ENCODE measurements at places on chromosomes 1 and 21.

GRCh38 chr1:40339420-40340323, 22.6 kb upstream of the COL9A2 start:
- no peak for ATAC-seq

DNA sequence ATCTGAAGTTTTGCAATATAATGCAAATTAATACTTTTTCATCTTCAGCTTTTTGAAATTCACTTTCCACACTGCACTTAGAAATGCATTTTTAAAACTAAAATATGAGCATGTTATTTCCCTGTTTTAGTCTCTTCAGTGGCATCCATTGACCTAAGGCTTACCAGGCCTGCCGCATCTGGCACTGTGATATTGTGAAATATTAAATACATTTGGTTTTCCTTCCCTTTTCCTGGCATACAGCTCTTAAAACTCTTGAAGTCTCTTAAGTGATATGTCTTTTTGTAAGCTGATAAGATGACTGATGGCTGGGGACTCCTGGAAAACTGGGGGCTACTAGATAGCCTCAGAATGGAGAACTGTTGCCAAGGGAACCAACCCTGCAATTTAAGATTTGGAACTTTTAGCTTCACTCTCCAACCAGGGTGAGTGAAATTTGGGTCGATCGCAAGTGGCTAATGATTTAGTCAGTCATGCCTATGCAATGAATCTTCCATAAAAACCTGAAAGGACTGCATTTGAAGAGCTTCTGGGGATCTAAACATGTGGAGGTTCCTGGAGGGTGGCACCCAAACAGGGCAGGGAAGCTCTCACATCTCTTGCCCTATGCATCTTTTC, 75.5 kb upstream of the PDC start:
- ATAC-seq: no peak

GRCh38 chr1:219581766-219582165, 31.1 kb downstream of the ZC3H11B start:
- ATAC-seq: no peak

- ATAC-seq: no peak
Measured at GRCh38 chr1:2033165-2033564, 14.0 kb downstream of the GABRD start.

- no peak for ATAC-seq
Measured at GRCh38 chr1:24392604-24392946, 21.0 kb downstream of the STPG1 start.

DNA sequence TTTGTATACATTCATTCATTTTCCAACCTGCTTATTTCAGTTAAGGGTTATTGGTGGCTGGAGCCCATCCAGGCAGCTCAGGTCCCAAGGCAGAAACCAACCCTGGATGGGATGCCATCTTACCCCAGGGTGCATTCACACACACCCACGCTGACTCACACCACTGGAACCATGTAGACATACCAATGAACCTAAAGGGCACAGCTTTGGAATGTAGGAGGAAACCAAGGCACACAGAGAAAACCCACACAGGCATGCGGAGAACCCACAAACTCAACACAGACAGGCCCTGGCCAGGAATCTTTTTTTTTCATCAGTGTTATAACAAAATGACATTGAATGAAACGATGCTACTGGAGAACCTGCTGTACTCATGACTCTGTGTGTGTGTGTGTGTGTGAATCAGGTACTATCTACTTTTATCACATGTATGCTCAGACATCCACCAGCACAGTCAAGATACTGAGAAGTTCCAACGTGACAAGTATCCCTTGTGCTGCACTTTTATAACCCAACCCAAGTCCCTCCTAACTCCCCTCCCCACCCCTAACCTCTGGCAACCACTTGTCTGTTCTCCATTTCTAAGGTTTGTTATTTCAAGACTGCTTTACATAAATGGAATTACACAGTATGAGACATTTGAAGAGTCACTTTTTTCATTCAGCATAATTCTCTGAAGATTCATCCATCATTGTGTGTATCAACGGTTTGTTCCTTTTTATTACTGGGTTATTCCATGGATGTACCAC, 286.8 kb upstream of the PLD5 start:
- ATAC-seq: no peak

DNA sequence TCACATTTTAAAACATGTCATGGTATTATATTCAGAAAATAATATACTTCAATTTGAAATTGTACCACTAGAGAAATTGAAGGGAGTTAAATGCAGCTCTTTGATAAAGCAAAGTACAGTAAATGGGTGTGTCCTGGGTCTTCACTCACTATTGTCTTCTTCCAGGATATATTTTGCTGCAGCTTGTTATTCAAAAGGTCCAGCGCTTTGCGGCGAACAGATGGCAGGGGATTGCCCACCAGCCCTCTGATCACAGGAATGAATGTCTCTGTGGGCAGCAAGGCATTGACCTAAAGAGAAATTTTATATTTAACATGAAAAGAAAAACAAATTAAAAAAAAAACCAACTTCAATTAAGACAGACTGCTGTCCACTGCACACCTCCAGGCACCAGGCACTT, 35.1 kb downstream of the LGALS8 start:
- no peak for ATAC-seq

GRCh38 chr1:115218699-115219098, 119.3 kb downstream of the NGF start:
- no peak for ATAC-seq

- no peak for ATAC-seq
Measured at GRCh38 chr1:54610601-54611580, 12.4 kb downstream of the FAM151A start.

GRCh38 chr1:81412954-81413353, 387.8 kb upstream of the ADGRL2 start:
- ATAC-seq: no peak

DNA sequence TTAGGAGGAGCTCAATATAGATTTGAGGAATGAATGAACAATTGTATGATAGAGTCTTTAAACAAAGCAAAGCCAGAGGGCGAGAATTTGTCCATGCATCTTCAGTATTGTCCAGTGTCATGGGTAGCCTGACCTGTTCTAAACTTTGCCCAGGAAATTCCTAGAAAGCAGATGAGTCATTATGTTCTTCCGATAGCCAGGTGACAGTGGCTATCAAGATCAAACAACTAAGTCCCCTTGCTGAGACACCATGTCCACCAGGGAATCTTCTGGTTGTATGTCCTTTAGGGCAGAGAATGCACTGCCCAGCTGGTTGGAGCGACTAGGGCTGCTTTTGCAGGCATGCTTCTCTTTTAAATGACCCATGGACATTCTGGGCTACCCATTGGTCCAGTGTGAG, 1.8 kb upstream of the SLC26A9 start:
- ATAC-seq: no peak

- no peak for ATAC-seq
Measured at GRCh38 chr21:42396799-42397745, 1.2 kb upstream of the TMPRSS3 start.

- ATAC-seq: peak; percentile 94
Measured at GRCh38 chr1:101520302-101520701, 283.5 kb downstream of the S1PR1 start.

DNA sequence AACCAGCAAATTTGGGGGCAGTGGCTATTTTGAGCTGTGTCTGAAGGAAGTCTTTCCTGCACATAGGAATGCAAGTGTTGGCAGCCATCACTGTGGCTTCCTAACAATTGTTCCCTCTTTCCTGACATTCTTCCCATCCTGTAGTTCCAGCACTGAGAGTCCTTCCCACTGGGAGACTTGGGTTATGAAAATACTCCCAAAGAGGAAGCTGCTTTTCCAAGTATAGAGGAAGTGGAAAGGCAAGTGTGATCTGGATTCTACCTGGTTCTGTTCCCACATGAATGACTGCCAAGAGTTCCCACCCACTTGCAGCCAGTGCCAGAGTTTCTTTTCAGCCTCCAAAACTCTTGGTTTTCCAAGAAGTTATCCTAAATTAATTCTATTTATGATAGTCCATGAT, 98.5 kb upstream of the CD53 start:
- no peak for ATAC-seq

DNA sequence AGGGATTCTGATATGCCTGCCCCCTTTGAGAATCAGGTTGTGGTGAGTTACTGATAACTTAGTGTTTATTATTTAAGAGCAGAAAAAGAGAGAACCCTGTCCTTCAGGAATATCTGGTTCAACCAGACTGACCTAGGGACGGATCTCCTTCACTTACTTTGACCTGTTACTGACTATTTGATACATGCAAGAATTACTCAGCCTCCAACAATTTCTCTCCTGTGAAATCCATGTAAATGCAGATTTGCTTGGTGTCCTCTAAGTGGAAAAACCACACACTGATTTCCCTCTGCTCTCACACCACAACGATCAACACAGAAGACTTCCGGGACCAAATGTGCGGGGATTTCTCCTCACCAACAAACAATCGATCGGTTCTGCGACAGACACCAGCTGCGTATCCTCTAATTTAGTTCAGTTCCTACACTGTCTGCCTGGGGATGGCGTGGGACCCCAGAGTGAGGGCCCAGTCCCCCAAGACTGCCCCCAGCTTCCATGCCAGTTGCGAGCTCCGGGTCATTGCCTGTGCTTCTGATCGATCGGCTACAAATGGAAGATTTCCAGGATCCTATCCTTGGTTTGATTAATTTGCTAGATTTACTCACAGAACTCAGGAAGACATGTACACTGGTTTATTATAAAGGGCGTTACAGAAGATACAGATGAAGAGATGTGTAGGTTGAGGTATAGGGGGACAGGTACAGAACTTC, 51.7 kb downstream of the BACE2 start:
- no peak for ATAC-seq

- peak; percentile 76 for ATAC-seq
Measured at GRCh38 chr21:39388038-39388810, 39.3 kb upstream of the HMGN1 start.

DNA sequence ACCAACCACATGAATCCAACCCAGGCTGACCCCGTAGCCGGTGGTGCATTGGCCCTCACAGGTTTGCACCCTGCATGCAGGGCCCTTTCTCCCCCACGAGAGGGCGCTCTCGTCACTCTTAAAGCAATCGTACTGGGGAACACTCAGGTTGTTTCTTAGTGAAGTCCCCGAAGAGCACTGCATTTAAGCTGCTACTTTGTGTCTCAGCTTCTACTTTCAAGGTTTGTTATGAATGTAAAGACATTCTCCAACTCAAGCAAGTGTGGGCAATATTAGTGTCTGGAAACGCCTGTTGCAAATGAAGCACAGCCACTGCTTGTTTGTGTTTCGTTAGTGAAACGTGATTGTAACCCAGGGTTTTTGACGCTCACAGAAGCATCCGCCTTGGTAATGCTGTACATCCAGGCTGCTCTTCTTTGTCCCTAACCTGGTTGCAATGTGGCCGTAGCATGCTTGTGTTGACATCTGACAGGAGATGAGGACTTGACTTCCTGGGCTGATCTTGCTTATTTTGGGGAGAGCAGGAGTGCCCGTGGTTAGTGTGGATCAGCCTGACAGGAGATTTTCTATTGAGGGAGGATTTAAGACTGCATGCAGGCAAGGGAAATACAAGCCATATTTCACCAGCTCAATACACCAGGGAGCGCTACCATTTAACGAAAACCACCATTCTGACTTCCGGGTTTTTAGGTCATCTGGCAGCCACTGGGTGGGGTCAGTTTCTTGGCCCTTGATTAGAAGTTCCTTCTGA, 79.8 kb downstream of the ST6GALNAC3 start:
- ATAC-seq: peak; percentile 87

- peak; percentile 41 for ATAC-seq
Measured at GRCh38 chr21:33684068-33684467, 41.8 kb downstream of the ITSN1 start.

DNA sequence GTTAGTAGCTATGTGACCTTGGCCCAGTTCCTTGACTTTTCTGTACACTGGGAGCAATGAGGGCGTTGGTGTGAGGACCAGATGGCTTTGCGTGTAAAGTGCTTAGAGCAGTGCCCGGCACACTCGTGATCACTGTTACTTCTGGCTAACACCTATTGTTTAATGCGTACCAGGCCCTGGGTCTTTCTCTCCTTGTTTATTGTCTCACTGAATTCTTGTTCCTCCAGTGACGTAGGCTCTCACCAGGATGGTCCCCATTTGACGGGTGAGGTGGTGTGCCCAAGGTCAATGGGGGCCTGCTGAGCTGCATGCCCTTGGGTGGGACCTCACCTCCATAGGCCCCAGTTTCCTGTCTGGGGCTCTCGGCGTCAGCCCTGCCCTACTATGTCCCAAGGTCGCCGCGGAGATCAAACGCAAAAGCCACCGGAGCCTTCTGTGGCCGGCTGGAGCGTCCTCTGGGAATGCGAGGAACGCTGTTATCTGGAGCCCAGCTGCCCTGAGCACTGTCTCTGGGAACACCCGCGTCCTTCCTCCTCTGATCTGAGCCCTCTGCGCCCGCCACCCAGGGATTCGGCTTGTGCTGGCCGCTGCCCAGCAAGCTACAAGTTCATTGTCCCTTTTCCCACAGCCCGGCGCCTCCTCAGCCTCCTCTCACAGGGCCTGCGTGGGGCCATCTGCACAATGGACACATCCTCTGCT, 28.9 kb downstream of the ALPL start:
- no peak for ATAC-seq

DNA sequence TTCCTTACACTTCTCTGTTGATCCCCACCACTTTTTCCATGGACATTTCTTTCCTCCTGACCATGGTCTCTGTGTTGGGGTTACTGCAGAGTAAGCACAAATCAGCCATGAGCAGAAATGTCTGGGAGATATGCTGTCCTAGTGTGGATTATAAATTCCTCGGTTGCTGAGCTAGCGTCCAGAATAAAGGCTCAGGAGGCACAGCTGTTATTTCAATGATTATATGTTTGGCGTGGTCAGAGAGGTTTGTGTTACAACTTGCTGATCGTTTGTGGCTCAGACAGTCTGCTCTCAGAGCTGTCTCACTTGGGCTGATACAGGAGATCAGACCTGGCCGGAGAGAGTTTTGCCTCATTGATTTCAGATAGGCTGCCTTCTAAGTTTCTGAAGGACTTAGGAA, 37.5 kb upstream of the LAMC2 start:
- peak; percentile 10 for ATAC-seq

DNA sequence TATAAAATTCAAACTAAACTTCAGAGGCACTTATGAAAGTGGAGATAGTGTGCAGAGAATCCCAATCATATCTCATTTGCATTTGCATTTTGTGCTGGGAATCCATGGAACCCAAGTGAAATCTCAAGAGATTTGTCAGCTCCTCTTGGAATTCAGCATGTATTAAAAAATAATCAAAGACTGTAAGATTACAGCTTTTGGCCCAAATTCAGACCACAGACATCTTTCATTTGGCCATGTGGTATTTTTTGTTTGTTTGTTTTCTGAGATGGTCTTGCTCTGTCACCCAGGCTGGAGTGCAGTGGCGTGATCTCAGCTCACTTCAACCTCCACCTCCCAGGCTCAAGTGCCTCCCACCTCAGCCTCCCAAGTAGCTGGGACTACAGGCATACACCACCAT, 3.8 kb upstream of the CACYBP start:
- ATAC-seq: no peak

- ATAC-seq: no peak
Measured at GRCh38 chr1:232340446-232340845, 289.5 kb downstream of the SIPA1L2 start.

DNA sequence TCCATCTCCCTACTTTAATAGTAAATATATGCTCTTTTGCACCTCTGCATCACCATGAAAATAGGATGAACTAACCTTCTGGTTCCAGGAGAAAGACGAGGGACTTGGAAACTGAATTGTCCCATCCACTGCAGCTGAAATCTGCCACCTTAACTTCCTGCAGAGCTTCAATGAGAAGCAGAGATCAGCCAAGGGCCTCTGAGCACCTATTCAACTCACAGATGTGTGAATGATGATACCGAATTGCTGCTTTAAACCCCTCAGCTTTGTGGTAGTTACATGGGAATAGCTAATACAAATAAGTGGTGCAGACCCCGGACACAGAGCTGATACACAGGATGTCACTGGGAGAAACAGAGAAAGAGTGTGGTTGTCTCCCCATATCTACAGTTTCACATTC, 616.8 kb downstream of the NCAM2 start:
- ATAC-seq: no peak

- no peak for ATAC-seq
Measured at GRCh38 chr21:39536835-39537234, 75.9 kb upstream of the B3GALT5 start.

Measured in motor neuron (in vitro differentiated cells).